ENCODE measurements at places on chromosomes 11 and 22. TPM values are rescaled to one million over a fixed set of nuclear protein-coding genes. Genes with fewer than 3 reads are reported as not detected.

The NOX4 gene
- total RNA-seq = not detected

The SLC43A3 gene
- 0.75 TPM for total RNA-seq

The VPREB1 gene
- total RNA-seq = not detected

The PHF21B gene
- 1.2 TPM for total RNA-seq

The CHID1 gene
- total RNA-seq = 69.4 TPM

The NECTIN1 gene
- 8.4 TPM for total RNA-seq

The OR52N4 gene
- total RNA-seq = not detected

The CCDC73 gene
- total RNA-seq = 0.04 TPM

The NCAM1 gene
- total RNA-seq = not detected
